Umbilical cord (tissue), 2 donors: ENCODE measurements at places on chromosomes 16 and 17.

DNA sequence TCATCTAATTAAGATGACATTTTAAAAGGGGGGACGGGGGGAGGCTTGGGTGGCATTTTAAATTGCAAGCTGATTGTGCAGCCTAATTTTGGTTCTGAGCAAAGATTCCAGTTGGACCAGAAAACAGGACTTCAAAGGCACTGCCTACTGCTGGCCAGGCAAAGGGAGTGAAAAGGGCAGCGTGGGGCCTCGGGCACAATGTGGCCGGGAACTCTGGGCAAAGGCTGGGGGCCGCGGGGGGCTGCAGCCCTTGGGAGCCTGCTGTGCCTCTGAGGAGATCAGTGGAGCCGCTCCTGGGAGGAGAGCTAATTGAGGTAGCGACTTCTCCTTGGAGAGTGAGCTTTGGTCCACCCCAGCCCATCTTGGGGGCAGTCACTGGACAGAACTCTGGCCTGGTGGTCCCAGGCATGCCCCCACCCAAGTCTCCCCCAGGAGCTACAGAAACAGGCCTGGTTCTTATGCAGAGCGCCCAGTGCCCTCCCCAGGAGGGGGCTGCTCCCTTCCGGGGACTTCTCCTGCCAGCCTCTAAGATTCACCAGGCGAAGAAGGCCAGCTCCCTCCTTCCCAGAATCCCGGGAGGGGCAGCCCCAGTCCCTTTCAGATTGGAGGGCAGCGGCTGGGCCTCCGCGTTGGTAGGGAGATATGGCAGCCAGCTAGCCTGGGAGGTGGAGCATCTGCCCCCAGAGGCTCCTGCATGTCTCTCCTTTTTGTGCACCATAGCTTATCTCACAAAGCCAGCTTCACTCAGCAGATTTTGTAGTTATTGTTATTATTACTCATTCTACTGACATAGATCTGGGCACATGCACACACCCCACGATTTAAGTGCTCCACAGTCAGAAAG, 115.6 kb downstream of the GNAO1 start:
- no peak for DNase-seq

- no peak for DNase-seq
These were observed 34.8 kb downstream of the MMD start for GRCh38 chr17:55386796-55387332.

GRCh38 chr16:840561-841454, 40.3 kb upstream of the GNG13 start:
- DNase-seq, result no peak

DNA sequence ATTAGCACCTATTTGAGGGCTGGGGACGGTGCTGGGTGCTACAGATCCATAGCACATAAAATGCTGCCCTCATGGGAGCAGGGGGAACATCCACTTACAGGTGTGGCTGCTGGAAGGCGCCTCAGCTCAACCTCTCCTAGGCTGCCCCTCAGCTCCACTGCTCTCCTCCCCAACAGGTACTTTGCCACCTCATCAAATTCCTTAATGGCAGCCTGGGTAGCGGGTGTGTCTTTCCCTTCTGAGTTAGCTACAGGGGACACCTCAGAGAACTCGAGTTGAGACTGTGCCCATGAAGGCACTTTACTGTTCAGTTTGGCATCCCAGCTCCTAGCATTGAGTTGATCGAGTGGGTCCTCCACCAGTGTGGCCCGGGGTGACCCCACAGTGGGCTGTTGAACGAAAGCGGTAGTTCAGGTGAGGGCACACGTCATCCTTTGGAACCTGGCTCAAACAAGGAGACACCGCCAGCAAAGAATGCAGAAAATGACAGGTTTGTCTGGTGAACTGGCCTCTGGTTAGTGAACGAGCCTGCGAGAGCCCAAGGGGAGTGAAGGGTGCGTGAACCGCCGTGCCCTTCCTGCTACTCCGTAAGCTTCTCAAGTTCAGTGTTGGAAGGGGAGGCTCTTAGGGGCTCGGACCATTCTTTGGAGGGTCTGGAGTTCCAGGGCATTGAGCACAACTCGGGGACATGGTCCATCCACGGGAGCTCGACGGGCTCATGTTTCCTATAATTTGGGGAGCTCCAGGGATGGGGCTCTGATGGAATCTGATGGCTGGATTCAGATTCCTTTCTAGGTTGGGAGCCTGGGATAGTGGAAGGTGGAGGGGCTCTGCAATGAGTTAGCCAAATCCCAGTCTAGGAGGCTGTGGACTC, 3.5 kb upstream of the CMIP start:
- no peak for DNase-seq

- DNase-seq, result no peak
These were observed 10.4 kb upstream of the CHMP6 start for GRCh38 chr17:80981062-80981902.

GRCh38 chr16:86509759-86510464, 415 bp upstream of the FOXF1 start:
- peak; percentile 38 for DNase-seq

DNA sequence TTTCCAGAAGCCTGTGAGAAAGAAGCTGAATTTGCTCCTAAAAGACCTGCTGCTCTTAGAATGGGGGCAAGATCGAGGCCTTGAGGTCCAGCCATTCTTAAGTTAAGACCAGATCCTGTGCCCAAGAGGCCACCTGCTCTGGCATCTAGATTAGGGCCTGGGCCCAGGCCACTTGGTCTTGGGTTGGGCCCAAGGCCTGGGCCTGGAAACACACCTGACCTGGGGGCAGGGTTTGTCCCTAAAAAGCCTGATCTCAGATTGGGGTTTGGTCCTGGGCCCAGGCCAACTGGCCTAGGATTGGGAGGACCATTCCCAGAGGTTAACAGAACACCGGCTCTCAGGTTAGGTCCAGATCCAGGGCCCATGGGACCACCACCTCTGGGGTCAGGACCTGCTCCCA, 12.9 kb downstream of the CHTF8 start:
- no peak for DNase-seq

DNA sequence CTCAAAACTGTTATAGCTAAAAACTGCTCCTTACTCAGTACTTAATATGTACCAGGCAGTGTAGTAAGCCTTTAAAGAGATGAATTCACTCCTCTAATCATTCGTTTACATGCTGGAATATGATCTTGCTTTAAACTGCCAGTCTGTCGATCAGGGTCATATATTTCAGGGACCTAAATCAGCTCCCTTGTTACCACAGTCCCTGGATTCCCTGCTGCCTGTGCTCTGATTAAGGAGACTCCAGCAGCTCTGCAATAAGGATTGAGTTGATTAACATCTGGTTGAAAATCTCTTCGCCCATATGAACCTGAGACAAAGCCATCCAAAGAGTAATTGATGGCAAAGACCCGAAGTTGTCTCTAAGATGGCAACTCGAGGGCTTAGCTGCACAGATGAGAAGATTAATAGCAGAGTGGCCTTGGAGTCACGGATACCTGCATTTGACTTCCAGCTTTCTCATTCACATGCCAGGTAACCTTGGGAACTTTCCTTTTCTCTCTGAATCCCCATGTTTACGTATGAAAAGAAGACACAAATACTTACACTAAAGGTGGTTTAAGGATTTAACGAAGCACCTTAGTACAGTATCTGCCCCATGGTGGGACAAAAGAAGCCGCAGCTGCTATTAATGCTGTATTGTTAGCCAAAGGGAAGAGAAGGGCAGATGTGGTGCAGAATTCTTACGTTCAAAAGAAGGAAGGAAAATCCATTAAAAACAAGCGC, 68.2 kb downstream of the VAT1L start:
- no peak for DNase-seq

GRCh38 chr17:40190197-40191021, 13.1 kb downstream of the RAPGEFL1 start:
- no peak for DNase-seq

GRCh38 chr17:48522031-48522653, 8.7 kb downstream of the HOXB1 start:
- peak; percentile 68 for DNase-seq

DNA sequence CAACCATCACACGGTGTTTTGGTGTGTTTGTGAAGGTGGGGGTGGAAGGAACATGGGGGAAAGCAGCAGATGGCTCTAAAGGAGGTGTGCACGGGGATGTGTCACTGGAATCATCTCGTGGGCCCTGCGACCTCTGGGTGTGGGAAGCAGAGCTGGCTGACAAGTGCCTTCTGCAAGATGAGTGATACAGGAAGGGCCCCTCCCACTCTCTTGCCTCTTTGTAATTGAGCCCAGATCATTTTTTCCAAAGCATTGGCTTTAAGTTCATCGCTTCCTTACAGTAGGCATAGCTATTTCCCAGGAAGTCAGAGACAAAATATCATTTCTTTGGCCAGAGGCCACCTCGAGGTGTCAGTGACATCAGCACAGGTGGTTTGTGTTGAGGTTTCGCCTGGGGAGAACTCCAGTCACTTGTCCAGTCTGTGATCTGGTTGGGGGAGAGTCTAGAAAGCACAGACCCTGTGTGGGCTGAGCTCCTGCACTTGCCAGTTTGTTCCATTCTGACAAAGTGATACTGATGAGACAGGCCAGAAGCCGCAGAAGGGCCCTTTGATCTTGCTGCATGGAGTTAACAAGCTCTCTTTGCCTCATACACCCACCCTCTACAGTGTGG, 20.6 kb upstream of the SNTB2 start:
- no peak for DNase-seq

DNA sequence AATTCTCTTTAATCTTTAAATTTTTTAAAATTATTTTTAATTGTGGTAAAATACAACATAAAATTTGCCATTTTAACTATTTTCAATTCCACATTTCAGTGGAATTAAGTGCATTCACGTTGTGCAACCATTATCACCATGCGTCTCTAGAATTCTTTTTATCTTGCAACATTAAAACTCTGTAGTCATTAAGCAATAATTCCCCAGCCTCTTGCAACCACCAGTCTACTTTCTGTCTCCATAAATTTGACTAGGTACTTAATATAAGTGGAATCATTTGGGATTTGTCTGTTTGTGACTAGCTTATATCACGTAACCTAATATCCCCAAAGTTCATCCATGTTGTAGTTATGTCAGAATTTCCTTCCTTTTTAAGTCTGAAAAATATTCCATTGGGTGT, 79.1 kb downstream of the TAOK1 start:
- peak; percentile 59 for DNase-seq

- DNase-seq, result no peak
These were observed 36.8 kb downstream of the ERCC4 start for GRCh38 chr16:13956635-13957196.

GRCh38 chr17:43337684-43338428, 60.9 kb upstream of the ARL4D start:
- no peak for DNase-seq

DNA sequence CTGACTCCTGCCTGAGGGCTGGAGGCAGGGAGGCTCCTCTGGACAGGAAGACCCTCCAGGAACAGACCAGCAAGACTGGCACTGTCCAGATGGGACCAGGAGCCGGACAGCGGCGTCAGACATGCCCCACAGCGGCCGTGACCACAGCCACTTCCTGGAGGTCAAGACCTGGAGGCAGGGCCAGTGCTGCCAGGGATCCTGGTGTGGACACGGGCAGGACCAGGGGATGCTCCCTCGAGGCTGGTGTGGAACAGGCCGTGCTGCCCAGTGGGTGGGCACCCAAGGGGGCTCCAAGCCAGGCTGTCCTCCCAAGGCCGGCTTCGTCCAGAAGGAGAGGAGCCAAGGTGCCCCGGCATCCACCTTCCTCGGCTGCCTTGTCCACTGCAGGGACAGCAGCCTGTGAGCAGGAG, 4.5 kb upstream of the CCDC57 start:
- DNase-seq, result no peak

DNA sequence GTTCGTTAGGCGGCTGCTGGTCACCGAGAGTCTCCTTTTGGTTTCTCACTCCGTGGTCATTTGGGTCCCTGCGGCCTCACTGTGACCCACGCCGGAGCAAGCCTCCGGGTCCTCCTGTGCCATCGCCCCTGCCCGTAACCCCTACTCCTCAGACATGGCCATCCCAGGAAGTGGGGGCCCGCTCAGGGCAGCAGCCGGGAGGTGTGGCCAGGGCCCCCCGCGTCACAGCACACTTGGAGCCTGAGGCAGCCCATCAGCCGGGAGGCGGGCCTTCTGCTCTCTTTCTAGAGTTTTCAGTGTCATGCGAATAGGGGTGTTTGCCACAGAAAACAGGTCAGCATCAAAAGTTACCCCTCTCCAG, 7.9 kb upstream of the WFIKKN1 start:
- no peak for DNase-seq

- DNase-seq, result peak; percentile 89
These were observed 34.9 kb downstream of the BCO1 start for GRCh38 chr16:81273223-81273950.

DNA sequence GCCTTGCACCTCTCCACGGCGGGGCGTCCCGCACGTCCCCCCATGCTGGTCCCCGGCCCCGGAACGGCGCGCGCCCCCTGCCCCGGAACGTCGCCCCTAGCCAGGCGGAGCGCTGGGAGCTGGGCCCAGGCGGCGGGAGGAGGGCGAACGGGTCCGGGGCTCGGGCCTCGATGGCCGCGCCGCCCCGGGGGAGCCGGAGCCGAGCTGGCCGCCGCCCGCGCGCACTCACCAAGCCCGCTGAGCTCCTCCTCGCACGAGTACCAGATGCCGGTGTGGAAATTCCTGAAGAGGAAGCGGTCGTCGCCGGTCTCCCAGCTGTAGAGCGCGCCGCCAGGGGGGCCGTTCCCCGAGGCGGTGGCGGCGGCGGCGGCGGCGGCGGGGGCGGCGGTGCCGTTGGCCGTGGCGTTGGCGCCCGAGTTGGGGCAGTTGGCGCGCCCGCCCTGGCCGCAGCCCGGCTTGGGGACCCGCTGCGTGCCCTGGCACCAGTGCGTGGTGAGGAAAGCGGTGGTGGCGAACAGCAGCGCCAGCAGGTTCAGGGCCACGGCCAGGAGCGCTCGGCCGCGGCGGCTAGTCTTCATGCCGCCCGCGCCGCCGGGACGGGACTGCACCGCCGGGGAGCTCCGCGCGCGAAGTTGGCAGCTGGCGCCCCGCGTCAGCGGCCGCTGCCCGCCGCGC, 530 bp downstream of the GSG1L start:
- no peak for DNase-seq

- DNase-seq, result peak; percentile 83
These were observed 11.8 kb upstream of the WSB1 start for GRCh38 chr17:27282054-27282551.

- peak; percentile 30 for DNase-seq
These were observed 615 bp downstream of the PHKG2 start for GRCh38 chr16:30748634-30749445.

- DNase-seq, result peak; percentile 80
These were observed 14.9 kb downstream of the ELAC2 start for GRCh38 chr17:13002761-13003453.

- DNase-seq, result no peak
These were observed 44.9 kb downstream of the TMEM235 start for GRCh38 chr17:78276098-78276887.

- no peak for DNase-seq
These were observed 27.0 kb downstream of the AXIN1 start for GRCh38 chr16:325375-326145.

- DNase-seq, result no peak
These were observed 13.4 kb upstream of the TMEM170A start for GRCh38 chr16:75477680-75478473.

- no peak for DNase-seq
These were observed 47.4 kb downstream of the CEP95 start for GRCh38 chr17:64554028-64554637.

GRCh38 chr16:11010575-11011221, 66.3 kb downstream of the CLEC16A start:
- DNase-seq, result no peak
